ENCODE measurements at places on chromosomes 6 and 20.

DNA sequence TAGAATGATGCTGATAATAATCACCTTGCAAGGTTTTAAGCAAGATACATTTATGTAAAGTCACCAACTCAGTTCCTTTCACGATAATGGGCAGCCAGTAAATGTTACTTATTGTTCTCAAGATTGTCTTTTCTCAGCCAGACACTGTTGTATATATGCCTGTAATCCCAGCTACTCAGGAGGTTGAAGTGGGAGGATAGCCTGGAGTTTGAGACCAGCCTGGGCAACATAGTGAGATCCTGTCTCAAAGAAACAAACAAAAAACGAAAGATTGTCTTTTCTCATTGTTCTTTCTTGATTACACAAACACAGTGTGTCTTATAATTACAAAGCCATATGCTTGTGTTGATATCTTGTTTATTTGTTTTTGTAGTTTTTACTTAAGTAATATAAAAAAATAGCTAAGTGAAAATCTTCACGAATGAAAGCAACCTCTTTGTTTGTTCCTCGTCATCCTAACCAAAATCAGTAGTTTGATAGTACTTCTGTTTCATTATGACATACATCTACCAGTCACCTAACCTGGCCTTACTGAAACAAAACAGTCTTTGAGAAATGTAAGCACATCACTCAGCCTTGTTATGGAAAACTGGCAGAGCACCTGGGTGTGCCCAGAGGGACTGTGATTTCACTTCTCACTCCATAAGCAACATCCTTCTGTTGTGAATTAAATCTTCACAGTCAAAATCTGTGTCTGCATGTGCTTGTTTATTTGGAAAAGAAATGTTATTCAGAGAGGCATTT lies 436.2 kb upstream of the SOX4 start:
- no peak for DNase-seq

GRCh38 chr6:38062066-38062465 lies 242.5 kb downstream of the ZFAND3 start:
- no peak for DNase-seq

DNA sequence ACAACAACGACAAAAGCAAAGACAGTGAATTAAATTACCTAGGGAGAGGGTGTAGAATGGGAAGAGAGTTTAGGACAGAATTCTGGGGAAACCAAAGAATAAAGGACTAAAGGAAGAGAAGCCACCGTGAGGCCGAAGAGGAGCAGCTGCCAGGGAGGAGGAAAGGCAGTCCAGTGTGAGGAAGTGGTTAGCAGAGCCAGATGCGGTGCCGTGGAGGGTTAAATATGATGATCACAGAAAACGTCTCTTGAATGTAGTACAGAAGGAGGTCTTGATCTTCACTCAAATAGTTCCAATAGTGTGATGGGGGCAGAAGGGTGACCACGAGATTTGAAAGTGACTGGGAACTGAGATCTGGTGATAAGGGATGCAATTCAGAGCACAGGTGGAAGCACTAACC lies 67.7 kb downstream of the TMEM244 start:
- no peak for DNase-seq

GRCh38 chr6:169042061-169042460 lies 211.6 kb downstream of the THBS2 start:
- no peak for DNase-seq

DNA sequence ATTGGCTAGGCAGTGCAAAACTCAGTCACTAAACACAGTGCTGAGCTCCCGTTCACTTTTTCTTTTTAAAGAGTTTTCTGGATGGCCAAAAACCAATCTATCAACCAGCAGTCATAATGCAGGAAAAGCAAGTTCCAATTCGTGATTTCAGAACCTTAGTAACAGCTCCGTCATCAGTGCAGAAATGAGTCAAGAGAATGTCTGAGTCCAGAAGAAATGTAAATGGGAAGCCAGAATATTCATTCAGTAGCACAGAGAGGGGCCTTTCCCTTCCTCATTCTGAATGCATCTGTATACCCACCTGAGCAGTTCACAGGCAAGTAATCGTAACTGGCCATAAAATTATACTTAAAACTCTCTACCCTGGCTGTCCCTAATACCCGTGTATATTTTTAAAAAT lies 20.4 kb downstream of the HUS1B start:
- no peak for DNase-seq

- DNase-seq = no peak
These were observed 196.1 kb downstream of the JARID2 start for GRCh38 chr6:15441981-15442380.

GRCh38 chr6:169887529-169888140 lies 136.2 kb downstream of the ERMARD start:
- no peak for DNase-seq

DNA sequence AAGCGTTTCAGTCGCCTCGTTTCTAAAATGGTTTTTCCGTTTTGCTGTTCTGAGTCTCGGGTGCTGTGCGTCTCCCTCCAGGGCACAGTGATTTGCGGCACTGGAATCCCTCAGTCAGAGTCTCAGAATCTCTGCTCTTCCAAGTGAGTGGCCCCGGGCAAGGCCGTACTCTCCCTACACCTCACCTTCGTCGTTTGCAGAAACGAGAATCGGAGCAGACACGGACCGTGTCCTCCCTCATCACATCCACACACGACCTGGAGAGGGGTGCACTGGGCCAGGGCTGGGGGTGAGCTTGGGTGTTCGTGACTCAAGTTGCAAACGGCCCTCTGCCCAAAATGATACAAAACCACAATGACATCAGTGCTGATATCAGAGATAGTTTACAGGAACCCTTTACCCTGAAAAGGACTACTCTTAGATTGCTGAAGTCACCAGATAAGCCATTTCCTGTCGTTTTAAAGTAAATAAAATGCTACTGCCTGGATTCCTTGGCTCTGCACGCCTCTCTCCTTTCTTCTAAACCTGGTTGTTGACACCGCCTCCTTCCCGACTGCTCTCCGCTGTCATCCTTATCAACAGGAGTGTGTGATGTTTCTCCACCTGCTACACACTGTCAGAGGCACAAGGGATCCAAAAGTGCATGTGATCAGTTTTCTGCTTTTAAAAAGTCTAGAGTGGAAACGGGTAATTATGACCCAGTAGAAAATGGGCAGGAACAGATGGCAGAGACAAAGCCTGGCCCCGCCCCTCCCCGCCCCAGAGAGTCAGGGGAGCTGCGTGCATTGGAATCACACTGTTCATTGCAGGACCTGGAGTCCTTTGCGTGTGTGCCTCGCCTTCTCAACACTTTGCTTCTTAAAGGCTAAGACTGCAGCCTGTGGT lies 38.4 kb downstream of the KIF25 start:
- DNase-seq = no peak

GRCh38 chr6:166408936-166409755 lies 26.4 kb upstream of the MPC1 start:
- no peak for DNase-seq

GRCh38 chr6:49980898-49981297 lies 11.5 kb upstream of the DEFB113 start:
- DNase-seq = no peak

- no peak for DNase-seq
These were observed 24.8 kb downstream of the PRIM2 start for GRCh38 chr6:57342148-57342669.

- DNase-seq = no peak
These were observed 86.7 kb upstream of the F13A1 start for GRCh38 chr6:6407071-6407741.

GRCh38 chr20:24485981-24486380 lies 16.6 kb downstream of the SYNDIG1 start:
- no peak for DNase-seq

DNA sequence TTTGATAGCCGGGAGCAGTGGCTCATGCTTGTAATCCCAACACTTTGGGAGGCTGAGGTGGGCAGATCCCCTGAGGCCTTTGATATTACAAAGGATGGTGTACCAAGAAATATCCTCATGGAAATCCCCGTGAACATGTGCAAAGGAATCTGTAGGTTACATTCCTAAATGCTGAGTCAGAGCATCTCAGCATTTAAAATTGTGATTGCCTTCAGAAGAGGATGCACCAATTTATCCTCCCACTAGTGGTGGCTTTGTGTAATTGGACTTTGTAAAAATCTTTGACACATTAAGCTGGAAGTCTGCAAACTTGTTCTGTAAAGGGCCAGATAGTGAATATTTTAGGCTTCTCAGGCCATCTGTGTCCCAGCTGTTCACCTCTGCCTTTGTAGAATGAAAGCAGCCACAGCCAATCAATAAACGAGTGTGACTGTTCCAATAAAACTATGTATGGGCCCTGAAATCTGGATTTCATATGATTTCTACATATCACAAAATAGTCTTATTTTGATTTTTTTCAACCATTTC lies 11.8 kb downstream of the TMEM14B start:
- peak; percentile 19 for DNase-seq

DNA sequence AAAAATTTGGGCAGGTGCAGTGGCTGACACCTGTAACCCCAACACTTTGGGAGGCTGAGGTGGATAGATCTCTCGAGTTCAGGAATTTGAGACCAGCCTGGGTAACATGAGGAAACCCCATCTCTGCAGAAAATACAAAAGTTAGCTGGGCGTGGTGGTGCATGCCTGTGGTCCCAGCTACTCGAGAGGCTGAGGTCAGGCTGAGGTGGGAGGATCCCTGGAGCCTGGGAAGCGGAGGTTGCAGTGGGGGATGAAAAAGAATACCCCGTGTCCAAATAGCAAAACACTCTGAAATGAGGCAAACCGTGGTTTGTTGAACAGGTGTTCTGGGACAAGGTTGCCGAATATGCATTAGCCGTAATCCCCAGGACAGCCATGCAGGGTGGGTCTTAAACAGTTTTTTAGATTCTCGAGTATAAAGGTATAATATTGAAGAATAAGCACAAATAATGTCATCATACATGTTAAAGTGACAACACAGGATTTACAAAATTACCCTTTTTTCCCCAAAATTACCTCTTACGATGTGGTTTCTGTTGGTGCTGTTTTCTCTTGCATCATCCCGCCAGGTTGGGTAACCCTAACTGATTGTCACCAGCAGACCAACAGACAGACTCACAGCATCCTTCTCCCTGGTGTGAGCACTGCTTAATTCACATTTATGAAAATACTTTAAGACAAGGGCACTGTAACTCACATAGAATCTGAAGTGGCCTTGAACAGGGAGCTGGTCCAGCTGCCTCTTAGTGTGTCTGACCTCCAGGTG lies 9.1 kb downstream of the DNAJC5 start:
- DNase-seq = no peak

DNA sequence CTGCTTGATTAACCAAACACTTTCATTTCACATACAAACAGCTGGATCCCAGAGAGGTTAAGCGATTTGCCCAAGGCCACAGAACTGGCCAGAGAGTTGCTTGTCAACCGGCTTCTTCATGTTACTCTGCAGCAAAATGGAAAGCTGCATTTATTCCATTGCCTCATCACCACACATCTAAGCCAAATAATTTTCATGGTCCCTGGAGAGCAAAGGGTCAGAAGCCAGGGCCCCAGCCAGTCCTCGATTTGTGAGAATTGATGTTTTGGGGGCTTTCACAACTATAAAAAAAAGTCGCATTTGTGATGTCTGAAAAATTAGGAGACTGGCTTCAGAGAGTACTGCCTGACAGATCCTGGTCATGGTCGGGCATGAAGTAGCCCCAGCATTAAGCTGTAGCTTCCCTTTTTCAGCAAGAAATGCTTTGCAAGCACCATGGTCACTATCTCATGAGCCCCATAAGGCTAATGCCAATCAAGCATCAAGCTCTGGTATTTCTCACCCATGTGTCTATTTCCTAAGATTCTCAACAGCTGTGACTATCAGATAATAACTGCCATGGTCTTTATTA lies 95.8 kb downstream of the BANF2 start:
- no peak for DNase-seq

- no peak for DNase-seq
These were observed 23.5 kb upstream of the PAX1 start for GRCh38 chr20:21681922-21682318.

- DNase-seq = peak; percentile 20
These were observed 19.4 kb upstream of the TOX2 start for GRCh38 chr20:43895235-43895634.

DNA sequence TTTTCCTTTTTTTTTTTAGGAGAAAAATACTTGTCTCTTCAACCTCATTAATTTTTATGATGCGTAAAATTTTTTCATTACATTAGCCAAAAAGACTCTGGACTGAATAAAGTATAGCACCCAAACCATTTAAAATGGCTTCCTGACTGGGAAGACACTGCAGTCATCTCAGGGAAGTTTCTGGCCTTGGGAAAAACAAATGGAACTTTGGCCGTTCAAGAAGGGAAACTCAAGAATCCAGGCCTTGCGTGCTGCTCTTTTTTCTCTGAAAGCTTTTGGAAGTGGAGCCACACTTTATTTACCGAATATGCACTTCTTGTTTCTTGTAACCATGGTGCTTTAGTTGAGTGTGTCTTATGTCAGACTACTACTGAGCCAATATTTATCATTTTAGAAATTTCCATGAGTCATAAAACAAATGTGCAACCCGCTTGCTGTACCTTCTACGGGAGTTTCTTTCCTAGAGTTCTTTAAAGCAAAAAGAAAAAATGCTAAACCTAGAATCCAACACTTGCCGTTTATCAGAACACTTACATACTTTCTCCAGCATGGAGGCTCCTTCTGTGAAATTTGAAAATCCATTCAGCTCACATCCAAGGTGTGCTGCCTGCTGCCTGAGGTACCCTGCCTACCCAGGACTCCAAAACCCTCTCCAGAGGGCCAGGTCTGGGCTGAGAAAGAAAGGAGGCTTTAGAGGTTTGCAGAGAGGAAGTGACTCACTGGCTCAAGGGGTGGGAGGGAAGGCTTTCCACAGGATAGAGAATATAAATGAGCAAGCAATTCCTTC lies 11.5 kb upstream of the DSTN start:
- DNase-seq = peak; percentile 94

GRCh38 chr6:2184700-2185455 lies 60.5 kb downstream of the GMDS start:
- DNase-seq = no peak

GRCh38 chr6:4466261-4466660 lies 309.9 kb upstream of the CDYL start:
- peak; percentile 19 for DNase-seq

DNA sequence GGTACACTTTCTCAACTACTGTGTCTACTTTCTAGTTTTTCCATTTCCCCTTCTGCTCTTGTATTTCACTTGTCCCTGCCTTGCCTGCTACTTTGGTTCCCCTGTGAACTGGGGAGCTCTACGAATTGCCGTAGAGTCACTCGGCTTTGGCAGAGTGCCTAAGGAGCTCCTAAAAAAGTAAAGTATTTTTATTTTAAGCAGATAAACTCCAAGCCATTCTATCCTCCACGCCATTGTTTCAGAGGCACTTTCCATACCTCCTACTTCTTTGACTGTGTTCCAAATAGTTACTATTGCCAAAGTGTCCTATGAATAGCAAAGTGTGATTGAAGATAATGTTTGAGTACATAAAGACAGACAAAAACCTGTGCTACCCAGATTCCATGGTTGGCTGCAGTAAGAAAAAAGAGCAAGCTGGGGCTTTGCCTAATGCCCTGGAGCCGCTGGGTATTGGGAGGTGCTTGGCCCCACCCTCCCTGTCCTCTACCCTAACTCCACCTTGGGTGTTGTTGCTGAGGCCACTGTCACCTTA lies 5.1 kb upstream of the MBOAT1 start:
- DNase-seq = no peak

- DNase-seq = peak; percentile 82
These were observed 139.4 kb upstream of the ID4 start for GRCh38 chr6:19697744-19698290.

GRCh38 chr6:163085426-163085825 lies 329.1 kb upstream of the QKI start:
- no peak for DNase-seq

GRCh38 chr6:35589201-35589739 lies 76.6 kb upstream of the TULP1 start:
- DNase-seq = no peak

GRCh38 chr6:126531840-126532239 lies 191.9 kb downstream of the CENPW start:
- DNase-seq = no peak

GRCh38 chr20:5991623-5992441 lies 41.4 kb downstream of the MCM8 start:
- no peak for DNase-seq
